ENCODE measurements at places on chromosomes 7 and 10. TPM values are rescaled to one million over a fixed set of nuclear protein-coding genes. Genes with fewer than 3 reads are reported as not detected.

- peak; percentile 93 for DNase-seq
Measured at GRCh38 chr7:155804897-155805825, 7.1 kb downstream of the SHH start.

PPIF gene
- total RNA-seq: 22.0 TPM

GRCh38 chr7:82078807-82079206 is 309.0 kb upstream of the HGF start:
- no peak for DNase-seq

GRCh38 chr7:99016196-99016595 is 127.7 kb downstream of the SMURF1 start:
- DNase-seq: no peak

ANXA8 gene
- total RNA-seq: 25.6 TPM

TMEM140 gene
- 27.3 TPM for total RNA-seq

- DNase-seq: no peak
Measured at GRCh38 chr10:117342641-117343040, 32.6 kb downstream of the PDZD8 start.

CALHM1 gene
- not detected for total RNA-seq

DNA sequence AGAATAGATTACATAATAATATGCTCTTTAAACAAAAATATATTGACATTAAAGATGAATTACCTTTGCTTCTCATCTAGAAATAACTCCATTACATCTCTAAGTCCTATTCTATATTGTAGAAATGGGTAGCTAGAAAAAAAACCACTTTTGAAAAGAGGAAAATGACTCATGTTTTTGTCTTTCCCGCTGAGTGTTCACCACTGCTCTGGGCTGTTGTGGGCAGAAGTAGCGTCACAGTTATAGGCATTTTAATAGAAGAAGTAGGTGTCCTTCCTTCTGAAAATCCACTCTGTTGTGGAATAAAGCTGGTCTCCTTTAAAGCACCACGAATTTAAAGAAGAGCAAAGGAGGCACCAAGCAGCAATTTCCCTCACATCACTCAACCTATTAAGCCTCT is 117.6 kb upstream of the NFE2L3 start:
- no peak for DNase-seq

TSPAN12 gene
- total RNA-seq: 35.9 TPM

AGR3 gene
- 209 TPM for total RNA-seq

DNA sequence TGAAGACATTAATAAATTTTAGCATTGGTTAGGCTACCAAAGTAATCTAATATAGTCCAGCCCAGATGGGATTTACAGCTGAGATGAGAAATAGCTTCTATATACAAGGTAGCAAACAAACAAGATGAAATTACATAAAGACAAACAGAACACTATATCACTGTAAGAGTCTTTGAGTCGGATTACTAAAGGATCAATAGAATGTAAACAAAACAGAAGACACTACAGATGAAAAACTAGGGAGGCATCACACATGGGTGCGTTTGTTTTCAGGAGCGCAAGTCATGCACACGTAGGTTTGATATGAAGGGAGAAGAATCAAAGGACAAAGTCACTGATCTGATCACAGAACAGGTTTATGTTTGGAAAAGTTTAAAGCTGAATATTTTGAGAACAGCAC is 26.5 kb downstream of the MPP7 start:
- no peak for DNase-seq

DNA sequence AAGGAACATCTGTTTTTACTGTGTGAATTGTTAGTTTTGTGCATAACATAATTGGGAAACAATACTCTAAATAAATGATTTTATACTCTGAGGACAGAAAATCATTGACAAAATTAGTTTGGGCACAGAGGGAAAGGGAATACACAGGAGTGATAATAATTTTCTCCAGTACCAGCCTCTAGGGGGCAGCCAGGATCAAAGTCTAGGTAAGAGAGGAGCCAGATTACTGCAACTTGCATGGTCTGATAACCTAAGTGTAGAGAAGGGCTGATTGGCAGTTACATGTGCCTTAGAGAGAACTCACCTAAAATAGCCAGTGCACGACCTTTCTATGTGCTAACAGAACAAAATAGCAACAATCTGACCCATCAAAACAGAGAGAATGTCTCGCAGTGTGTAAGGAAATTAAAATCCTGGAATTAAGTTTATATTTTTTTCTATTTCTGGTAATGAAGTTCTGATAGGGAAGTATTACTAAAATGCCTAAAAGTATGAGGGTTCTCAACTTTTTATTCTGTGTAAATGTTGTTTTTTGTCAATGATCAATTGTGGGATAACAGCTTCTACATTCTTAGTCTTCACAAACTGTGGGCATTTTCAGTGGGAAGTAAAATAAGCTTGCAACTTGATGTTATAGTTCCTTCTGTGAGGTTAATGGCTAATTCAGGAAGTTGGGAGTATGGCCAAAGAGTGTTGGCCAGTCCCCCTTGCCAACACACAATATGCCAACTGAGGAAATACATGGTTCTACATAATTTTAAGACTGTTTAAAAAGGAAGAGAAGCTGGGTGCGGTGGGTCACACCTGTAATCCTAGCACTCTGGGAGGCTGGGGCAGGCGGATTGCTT is 66.4 kb downstream of the EXOC6 start:
- peak; percentile 31 for DNase-seq

CLDN3 gene
- 57.6 TPM for total RNA-seq

MALSU1 gene
- total RNA-seq: 49.9 TPM

CTNNA3 gene
- not detected for total RNA-seq

TCERG1L gene
- total RNA-seq: 0.10 TPM
